ENCODE measurements at places on chromosomes 16 and 17. TPM values are rescaled to one million over a fixed set of nuclear protein-coding genes. Genes with fewer than 3 reads are reported as not detected.

DNASE1L2 gene
- total RNA-seq: 0.69 TPM

CLEC19A gene
- not detected for total RNA-seq

RTN4RL1 gene
- 0.31 TPM for total RNA-seq

CORO6 gene
- 694 TPM for total RNA-seq

TXNDC11 gene
- total RNA-seq: 46.4 TPM

NGFR gene
- total RNA-seq: not detected

TBC1D24 gene
- total RNA-seq: 8.7 TPM

DNA sequence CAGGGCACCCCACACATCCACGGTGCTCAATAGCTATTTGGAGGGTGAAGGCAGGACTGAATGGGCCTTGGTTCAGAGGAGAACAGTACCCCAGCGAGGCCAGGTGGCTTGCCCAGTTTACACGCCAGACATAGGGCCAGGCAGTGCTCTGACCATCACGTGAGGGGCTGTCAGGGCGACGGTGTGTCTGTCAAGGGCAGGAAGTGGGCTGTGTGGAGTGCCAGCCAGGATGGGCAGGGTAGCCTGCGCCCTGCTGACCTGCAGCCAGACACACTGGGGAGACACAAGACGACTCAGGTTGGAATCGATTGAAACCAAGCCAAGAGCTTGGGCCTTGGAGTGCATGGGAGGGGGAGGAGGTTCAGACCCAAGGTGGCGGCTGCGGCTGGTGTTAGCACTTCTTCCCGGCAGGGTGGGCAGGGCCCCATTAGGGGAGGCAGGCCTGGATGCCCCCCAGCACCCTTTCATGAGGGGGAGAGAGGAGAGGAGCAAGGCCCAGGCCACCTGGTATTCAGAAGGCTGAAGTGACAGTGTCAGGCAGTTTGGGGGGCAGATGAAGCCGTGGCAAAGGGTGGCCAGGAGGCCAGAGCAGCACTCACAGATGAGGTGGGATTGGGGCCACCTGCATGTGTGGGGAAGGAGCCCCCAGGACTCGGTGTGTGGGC, 68.2 kb downstream of the SREBF1 start:
- DNase-seq: no peak

GRCh38 chr16:11299865-11300559, 18.9 kb upstream of the PRM1 start:
- DNase-seq: no peak

GRCh38 chr17:82940226-82941020, 100.6 kb upstream of the ZNF750 start:
- DNase-seq: no peak

GRCh38 chr17:67067571-67068482, 23.5 kb downstream of the CACNG1 start:
- DNase-seq: no peak

DNA sequence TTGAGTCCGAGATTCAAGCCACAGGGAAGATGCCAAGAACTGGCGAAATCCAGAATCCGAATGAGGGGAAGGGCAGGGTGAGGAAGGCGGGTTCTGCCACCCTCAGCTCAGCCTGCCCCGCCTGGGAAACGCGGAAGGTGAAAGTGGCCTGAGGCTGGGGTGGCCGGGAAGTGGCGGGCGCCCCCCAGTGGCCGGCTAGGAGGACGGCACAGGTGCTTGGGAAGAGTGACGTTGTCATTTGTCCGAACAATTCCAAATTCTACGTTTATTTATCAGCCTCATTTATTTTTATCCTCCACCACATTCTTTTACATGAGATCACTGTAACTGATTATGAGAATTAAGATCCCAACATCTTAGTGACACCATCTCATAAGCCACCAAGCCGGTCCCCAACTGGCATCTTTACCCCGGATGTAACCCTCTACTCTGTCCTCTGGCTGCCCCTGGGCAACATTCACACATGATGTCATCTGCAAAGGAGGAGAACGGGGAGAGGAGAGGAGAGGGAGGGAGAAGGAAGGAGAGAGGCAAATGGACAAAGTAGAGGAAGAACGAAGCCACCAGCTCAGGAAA, 21.3 kb downstream of the SRCIN1 start:
- peak; percentile 10 for DNase-seq

DNA sequence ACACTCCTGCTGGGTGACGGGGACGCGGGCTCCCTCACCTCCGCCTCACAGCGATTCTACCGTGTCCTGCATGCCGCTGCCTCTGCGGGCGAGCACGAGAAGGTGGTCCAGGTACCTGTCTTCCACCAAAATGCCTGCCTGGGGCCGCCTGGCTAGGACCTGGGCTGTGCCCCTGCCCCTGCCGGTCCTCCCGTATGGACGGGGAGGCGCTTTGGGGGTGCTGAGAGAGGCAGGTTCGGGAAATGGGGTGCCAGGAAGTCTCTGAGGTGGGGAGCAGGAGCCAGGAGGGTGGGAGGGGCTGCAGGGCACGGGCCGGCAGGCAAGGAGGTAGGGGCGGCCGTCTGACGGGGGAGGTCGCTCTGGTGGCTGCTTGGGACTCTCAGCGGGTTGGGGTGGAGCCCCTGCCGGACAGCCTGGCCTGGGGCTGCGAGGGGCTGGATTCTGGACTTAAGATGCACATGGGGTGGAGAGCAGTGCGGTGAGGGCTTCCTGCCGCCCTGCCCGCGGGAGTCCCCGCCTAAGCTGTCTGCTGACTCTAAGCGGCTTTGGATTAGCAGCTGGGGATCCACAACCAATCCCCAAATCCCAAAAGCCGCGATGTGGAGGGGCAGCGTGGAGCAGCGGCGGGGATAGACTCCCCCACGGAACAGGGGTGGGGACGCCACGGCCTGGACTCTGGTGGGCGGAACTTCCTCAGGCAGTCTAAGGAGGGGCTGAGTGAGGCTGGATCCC, 5.8 kb downstream of the CHTF18 start:
- DNase-seq: no peak

- no peak for DNase-seq
Measured at GRCh38 chr17:28477928-28478327, 4.5 kb downstream of the SLC13A2 start.

DNA sequence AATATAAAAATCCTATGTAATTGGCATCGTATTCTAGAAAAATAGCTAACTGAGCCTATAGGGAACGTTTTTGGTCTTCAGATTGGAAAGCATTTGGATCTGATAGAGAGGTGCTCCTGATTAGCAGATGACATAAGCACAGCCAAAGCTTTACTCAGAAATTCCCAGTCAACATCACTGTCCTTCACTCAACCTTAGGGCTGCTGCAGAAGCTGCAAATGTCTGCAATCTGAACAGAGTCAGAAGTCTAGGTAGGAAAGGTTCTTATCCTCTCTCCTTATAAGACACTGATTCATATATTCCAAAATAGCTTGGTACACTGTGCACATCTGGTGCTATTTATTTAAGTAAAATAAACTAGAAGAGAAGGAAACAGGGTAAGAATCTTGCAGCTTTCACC, 19.2 kb downstream of the STRADA start:
- DNase-seq: no peak

All from gastrocnemius medialis (tissue), 4 donors.